NCI-H510A treated with DMSO at 0.1 percent for 48 hours (cell line): ENCODE measurements at places on chromosomes 3 and 15.

- no peak for DNase-seq
These were observed 70.9 kb upstream of the TMEM115 start for GRCh38 chr3:50430191-50430590.

GRCh38 chr15:76398317-76399104 lies 61.9 kb downstream of the ISL2 start:
- peak; percentile 84 for DNase-seq

DNA sequence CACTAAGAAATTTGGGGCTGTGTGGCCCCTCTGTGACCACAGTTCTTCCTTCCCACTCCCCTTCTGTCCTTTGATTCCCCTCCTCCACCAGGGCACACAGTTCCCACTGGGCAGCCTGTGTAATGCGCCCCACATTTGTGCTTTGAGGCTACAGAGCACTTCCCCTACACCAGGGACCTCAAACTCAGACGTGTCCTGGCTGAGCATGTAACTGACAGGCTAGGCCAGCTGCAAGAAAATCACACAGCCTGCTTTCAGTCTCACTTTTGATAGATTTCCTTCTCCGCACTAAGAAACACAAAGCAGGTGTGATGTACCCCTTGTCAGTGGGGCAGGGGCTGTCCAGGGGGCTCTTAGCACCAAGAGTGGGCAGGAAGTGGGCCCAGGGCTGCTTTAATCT lies 29.6 kb downstream of the PRKCD start:
- DNase-seq, result no peak

GRCh38 chr15:25501828-25502446 lies 63.1 kb upstream of the UBE3A start:
- peak; percentile 6 for DNase-seq
